ENCODE measurements at places on chromosomes 5 and 9.

DNA sequence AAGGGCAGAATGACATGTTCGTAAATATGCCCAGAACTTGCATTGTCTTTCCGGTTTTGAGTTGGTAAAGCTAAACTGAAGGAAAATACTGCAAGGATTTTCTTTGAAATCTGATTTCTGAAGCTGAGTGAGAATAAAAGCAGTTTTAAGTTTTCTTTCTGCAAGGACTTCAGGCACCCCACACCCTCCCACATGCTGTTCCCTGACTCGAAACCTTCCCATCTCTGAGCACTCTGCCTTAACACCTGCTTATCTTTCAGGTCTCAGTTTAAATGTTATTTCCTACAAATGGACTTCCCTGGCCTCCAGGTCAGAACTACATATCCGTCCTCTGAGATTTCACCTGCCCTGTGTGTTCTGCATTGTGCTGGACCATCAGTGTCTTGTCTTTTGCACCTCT lies 93.8 kb downstream of the KLHL3 start:
- no peak overlapping the region for H3K4me3 ChIP-seq
- no peaks in the 10 kb centered on the region for H3K4me1 ChIP-seq
- DNase-seq, result no peak
- no peaks in the 10 kb centered on the region for H3K36me3 ChIP-seq
- no peaks in the 10 kb centered on the region for H3K27me3 ChIP-seq
- H3K27ac ChIP-seq, result no peak overlapping the region

DNA sequence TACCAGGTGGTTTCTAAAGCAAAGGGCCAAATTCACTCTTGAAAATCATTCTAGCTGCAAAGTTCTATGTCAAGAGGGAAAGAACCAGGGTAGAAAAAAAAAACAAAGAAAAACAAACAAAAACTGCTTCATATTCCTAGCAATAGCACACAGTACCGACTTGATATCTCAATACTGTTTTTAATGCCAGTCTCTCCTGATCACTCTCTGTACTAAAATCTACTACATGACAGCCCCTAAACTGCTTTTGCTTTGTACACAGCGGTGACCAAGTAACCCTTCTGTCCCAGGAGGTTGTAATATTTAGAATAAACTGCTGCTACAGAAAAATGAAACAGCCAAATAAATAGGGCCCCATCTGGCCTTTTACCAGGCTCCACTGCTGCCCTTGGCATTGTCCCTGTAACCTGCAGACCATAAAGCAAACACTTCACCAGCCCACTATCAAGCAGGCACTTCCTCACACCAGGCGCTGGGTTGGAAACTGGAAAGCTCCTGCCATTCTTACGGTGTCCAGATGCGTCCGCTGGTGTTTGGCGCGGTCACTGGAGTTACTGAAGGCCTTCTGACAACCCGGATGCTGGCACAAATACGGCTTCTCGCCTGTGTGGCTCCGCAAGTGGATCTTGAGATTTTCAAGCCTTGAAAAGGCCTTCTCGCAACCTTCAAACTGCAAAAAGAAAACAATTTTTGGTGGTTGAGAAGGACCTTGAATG lies 363.2 kb downstream of the GLIS3 start:
- H3K27me3 ChIP-seq, result no peaks in the 10 kb centered on the region
- H3K27ac ChIP-seq, result no peak overlapping the region
- no peak overlapping the region for H3K4me3 ChIP-seq
- no peak for DNase-seq
- H3K4me1 ChIP-seq, result no peaks in the 10 kb centered on the region

DNA sequence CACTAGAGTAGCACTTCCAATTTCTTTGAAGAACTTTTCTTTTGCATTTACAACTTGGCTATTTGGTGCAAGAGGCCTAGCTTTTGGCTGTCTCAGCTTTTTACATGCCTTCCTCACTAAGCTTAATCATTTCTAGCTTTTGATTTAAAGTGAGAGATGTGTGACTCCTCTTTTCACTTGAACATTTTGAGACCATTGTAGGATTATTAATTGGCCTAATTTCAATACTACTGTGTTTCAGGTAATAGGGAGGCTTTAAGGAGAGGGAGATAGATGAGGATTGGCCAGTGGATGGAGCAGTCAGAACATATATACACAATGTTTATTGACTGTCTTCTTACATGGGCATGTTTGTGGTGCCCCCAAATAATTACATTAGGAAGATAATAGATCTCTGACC lies 161.7 kb downstream of the GNA14 start:
- H3K27me3 ChIP-seq, result no peaks in the 10 kb centered on the region
- no peaks in the 10 kb centered on the region for H3K36me3 ChIP-seq
- no peaks in the 10 kb centered on the region for H3K4me1 ChIP-seq
- DNase-seq, result no peak
- H3K4me3 ChIP-seq, result no peak overlapping the region

DNA sequence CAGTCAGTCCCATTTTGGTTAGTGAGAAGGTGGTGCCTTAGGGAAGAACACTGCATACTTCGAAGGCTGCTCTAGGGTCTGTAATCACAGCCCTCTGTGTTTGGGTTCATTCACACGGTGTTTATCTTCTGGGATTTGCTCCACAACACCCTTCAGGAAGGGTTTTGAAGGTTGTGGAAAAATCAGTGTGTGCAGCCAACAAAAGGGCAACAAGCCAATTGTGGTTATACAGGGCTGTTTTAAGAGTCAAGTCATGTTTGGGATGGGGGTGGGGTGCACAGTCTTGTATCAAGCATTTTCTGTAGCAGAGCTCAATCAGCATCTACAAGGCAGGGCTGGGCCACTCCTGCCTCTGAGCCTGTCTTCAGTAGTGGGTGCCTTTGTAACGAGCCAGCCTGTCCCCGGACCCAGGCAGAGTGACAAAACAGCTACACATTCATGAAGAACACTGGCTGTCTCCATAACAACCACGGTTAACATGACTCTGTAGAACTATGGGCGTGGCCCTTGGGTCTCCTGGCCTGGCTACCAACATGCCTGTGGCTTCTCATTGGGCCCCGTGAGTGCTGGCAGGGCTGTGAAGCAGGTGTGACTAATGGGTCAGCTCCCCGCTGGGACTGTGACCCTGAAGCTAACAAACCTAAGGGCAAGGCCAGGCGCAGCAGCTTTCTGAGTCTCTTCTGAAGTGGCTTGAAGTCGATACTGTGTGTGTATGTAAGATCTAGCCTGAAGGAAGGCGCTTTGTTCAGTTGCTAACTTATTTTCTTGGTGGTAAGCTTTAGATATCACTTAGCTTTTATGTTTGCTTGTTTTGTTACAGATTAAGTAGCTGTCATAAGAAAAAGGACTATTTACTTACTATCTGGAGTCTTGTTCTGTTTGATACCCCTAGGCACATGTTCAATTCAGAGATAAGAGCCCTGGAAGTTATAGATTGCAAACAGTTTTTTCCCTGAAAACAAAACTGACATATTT lies 27.9 kb upstream of the GOLM1 start:
- H3K36me3 ChIP-seq, result no peaks in the 10 kb centered on the region
- H3K27ac ChIP-seq, result peak overlapping the region; percentile 85
- H3K4me3 ChIP-seq, result no peak overlapping the region
- H3K4me1 ChIP-seq, result peaks cover 30% of the 10 kb centered on the region
- peak; percentile 94 for DNase-seq

GRCh38 chr5:117497601-117498000 lies 923.0 kb upstream of the SEMA6A start:
- H3K4me1 ChIP-seq, result no peaks in the 10 kb centered on the region
- no peaks in the 10 kb centered on the region for H3K27me3 ChIP-seq
- H3K27ac ChIP-seq, result no peak overlapping the region
- H3K4me3 ChIP-seq, result no peak overlapping the region

- no peaks in the 10 kb centered on the region for H3K4me1 ChIP-seq
- DNase-seq, result peak; percentile 79
- peak overlapping the region; percentile 100 for H3K27ac ChIP-seq
- peaks cover 2% of the 10 kb centered on the region for H3K36me3 ChIP-seq
- H3K4me3 ChIP-seq, result peak overlapping the region; percentile 72
These were observed 1.2 kb upstream of the RNF38 start for GRCh38 chr9:36401164-36401740.

- H3K4me1 ChIP-seq, result no peaks in the 10 kb centered on the region
- no peak overlapping the region for H3K4me3 ChIP-seq
- no peak for DNase-seq
- H3K27me3 ChIP-seq, result no peaks in the 10 kb centered on the region
- H3K27ac ChIP-seq, result no peak overlapping the region
These were observed 18.9 kb downstream of the BNIP1 start for GRCh38 chr5:173163219-173163618.

DNA sequence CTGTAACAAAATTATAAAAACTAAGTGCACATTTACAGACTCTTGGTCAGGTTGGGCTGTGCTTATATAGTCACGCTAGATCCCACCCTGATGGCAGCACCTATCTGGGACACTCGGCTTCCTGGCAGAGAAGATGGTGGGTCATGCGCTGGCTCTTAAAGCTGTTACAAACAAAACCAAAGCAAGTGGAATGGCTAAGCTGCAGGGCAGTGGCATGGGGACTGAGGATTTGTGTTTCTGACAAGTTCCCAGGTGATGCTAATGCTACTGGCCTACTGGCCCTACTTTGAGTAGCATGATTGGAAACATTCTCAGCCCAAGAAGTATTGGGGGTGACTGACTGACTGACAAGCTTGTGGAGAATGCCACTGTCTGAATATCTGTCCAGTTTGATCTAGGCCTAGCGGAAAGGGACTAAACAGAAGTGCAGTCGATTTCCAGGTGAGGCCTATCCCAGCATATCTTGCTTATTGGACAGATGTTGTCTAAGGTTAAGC lies 8.3 kb downstream of the BTF3 start:
- H3K36me3 ChIP-seq, result peaks cover 13% of the 10 kb centered on the region
- no peak overlapping the region for H3K4me3 ChIP-seq
- no peak for DNase-seq
- H3K4me1 ChIP-seq, result no peaks in the 10 kb centered on the region

DNA sequence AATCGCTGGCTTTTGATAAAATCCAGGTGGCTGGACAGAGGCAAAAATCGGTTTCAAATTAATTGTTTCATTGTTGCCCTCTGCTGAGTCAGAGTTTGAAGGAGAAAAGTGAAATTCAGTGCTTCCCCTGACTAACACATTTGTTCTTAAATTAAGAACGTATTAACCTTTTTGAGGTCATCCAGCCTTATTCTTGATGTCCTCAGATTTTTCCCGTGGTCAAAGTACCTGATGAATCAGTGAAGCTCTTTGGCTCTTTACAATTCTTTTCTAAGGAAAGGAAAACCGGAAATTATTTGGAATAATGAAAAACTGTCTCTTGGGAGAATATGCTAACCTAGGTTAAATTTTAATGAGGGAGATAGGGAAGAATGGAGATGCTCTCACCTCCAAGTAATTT lies 21.6 kb downstream of the OSMR start:
- no peak overlapping the region for H3K4me3 ChIP-seq
- no peaks in the 10 kb centered on the region for H3K36me3 ChIP-seq
- no peaks in the 10 kb centered on the region for H3K4me1 ChIP-seq
- no peak overlapping the region for H3K27ac ChIP-seq

DNA sequence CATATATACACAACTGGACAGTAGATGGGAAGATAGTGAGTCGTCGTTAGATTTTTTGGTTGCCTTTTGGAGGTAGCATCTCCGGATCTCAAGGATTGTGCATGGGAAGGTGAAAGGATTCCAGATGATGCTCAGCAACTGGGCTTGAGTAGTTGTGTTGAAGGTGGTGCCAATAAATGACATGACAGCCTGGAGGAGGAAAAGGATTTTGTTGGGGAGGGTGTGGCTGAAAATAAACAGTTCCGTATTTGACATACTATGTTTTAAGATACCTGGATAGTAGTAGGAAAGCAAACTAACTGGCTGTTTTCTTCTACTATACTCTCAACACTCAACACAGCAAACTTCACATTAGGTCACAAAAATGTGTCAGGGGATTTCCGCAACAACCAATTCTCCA lies 62.4 kb downstream of the SREK1 start:
- no peaks in the 10 kb centered on the region for H3K36me3 ChIP-seq

DNA sequence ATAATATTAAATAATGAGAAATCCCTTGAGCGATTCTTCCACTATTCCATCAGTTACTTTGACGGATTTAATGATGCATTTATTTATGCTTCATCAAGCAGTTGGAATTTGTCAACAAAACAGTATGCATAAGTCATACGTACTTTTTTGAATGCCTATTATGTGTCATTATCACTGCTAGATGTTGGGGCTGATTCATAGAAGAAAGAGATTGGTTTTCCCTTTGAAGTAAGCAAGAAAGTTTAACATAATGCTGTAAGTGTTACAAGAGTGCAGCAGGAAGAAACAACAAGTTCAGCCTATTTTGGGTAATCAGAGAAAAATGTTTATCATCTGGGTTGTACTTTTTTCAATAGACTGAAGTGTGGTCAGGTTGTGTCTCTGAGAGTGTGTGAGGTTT lies 121.2 kb upstream of the RANBP3L start:
- DNase-seq, result no peak
- no peaks in the 10 kb centered on the region for H3K27me3 ChIP-seq
- no peak overlapping the region for H3K27ac ChIP-seq
- no peak overlapping the region for H3K4me3 ChIP-seq
- H3K4me1 ChIP-seq, result no peaks in the 10 kb centered on the region

GRCh38 chr5:30279237-30279636 lies 914.2 kb upstream of the CDH6 start:
- H3K36me3 ChIP-seq, result no peaks in the 10 kb centered on the region
- H3K4me1 ChIP-seq, result no peaks in the 10 kb centered on the region
- no peak overlapping the region for H3K27ac ChIP-seq
- H3K27me3 ChIP-seq, result no peaks in the 10 kb centered on the region
- H3K4me3 ChIP-seq, result no peak overlapping the region

GRCh38 chr5:66129144-66129543 lies 15.0 kb upstream of the SREK1 start:
- H3K27ac ChIP-seq, result no peak overlapping the region
- no peaks in the 10 kb centered on the region for H3K27me3 ChIP-seq
- H3K4me1 ChIP-seq, result no peaks in the 10 kb centered on the region
- H3K4me3 ChIP-seq, result no peak overlapping the region

- no peaks in the 10 kb centered on the region for H3K36me3 ChIP-seq
- no peak for DNase-seq
- H3K27me3 ChIP-seq, result no peaks in the 10 kb centered on the region
- no peaks in the 10 kb centered on the region for H3K4me1 ChIP-seq
- H3K4me3 ChIP-seq, result no peak overlapping the region
- H3K27ac ChIP-seq, result no peak overlapping the region
These were observed 167.8 kb upstream of the CCNG1 start for GRCh38 chr5:163269624-163270023.

GRCh38 chr5:80343067-80343466 lies 23.3 kb downstream of the SPZ1 start:
- H3K27ac ChIP-seq, result no peak overlapping the region
- DNase-seq, result no peak

GRCh38 chr9:125524583-125525355 lies 182.2 kb downstream of the MAPKAP1 start:
- no peak overlapping the region for H3K27ac ChIP-seq
- H3K27me3 ChIP-seq, result no peaks in the 10 kb centered on the region
- H3K4me3 ChIP-seq, result no peak overlapping the region
- DNase-seq, result no peak
- no peaks in the 10 kb centered on the region for H3K36me3 ChIP-seq
- peaks cover 3% of the 10 kb centered on the region for H3K4me1 ChIP-seq

- DNase-seq, result no peak
- no peak overlapping the region for H3K27ac ChIP-seq
- no peak overlapping the region for H3K4me3 ChIP-seq
- no peaks in the 10 kb centered on the region for H3K27me3 ChIP-seq
- no peaks in the 10 kb centered on the region for H3K4me1 ChIP-seq
These were observed 23.8 kb downstream of the TMEM232 start for GRCh38 chr5:110702704-110703103.

Data from small intestine (tissue), 16 donors.